ENCODE measurements at places on chromosomes 2 and 18.

GRCh38 chr2:74011246-74011645, 26.5 kb downstream of the TET3 start:
- ATAC-seq: no peak

DNA sequence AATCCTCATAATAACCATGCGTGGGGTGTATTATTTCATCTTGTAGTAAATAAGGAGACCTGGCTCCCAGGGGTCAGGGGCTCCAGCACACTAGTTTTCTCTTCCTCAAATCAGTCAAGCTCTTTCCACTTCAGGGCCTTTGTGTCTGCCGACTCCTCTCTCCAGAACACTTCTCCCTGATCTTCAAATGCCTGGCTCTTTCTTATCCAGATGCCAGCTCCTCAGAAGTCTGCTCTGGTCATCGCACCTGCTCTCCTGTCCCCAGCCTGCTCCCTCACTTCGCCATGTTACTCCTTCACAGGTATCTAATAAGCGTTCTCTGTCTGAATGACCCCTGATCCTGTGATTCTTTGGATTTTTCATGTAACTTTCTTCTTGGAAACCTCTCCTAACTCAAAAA, 62.0 kb downstream of the GYPC start:
- ATAC-seq: no peak

- no peak for ATAC-seq
These were observed 1407.0 kb upstream of the CELF4 start for GRCh38 chr18:38972571-38972970.

DNA sequence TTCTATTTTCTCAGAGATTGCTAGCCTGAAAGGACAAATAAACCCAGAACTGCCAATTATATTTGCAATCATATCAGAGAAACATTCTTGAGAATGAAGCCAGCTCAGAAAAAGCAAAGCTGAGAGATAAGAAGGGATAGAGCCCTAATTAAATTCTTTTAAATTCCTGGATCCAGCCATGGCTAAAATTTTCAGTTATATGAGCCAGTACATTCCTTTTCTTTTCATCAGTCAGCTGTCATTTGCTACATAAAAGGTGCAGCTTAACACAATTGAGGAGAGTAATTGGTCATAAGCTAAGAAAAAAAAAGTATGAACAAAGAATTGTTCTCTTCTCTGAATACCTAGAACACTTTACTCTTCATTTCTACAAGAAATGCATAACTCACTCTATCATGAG, 303.5 kb upstream of the FIGN start:
- no peak for ATAC-seq

DNA sequence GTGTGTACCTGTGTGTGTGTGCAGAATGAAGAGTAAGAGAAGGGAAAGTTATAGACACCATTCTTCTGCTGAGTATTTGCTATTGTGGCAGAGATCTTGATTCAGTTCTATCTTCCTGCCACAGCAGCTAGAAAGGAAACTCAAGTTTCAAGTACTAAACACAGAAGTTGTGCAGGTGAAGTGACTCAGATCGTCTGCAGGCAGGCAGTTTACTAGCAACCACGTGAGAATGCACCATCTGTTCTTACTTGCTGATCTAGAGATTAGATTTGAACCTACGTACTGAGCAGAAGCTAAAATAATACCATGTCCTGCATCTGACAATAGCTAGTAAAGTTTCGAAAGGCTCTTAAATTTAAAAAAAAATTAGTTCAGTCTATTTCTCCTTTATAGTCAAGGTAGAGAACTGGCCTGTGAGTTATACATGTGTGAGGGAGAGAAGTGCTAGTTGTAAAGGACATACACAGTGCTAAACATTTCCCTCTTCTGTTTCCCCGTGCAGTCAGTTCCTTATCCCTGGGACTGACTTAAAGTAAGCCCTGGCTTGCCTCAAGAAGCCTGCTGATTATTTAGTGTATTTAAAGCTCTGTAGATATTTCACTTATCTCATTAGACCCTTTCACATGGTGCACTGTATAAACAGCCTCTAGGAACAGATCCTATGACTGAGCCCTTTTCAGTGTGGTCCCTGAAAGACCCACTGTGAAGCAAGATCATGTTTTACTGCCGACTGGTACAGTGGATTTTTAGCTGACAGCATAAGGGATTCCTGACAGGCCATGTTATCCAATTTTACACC, 45.0 kb downstream of the SLC38A11 start:
- ATAC-seq: peak; percentile 68

- ATAC-seq: no peak
These were observed 96.4 kb downstream of the CDCA7 start for GRCh38 chr2:173451118-173451517.

GRCh38 chr18:62659698-62660097, 55.6 kb upstream of the PHLPP1 start:
- ATAC-seq: no peak

DNA sequence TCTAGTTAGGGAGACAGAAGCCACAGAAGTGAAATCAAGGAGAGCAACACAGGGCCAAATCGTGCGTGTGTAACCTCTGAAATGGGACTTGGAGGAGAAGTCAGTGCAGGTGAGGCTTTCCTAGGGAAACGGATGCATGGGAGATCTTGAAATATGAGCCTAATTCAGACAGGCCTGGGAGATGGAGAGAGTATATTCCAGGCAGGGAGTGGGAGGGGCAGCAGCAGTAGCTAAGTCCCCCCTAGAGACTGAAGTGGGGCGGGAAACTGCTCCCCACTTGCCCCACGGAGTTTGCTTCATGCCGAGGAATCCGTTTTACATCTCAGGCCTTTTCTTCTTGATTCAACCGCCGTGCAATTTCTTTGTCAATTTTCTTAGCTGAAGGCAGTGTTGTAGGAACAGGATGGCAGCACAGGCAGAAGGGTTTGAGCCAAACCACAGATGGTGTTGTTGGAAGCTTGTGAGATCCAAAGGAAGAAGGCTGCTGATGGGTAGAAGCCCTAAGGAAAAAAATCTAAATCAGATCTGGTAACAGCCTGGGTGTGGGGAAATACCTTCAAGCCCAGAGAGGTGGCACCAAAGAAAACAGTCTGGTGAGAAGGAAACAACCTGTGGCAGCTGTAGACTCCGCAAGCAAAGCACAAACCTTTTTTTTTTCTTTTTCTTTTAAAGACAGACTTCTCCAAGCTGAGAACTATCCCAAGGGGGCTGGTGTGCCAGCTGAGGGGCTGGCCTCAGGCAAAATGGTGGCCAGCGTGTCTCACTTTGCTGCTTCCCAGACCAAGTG, 40.2 kb downstream of the EPAS1 start:
- ATAC-seq: no peak

GRCh38 chr18:8987241-8987640, 115.3 kb upstream of the NDUFV2 start:
- ATAC-seq: peak; percentile 76

GRCh38 chr18:55988537-55988936, 400.5 kb upstream of the TCF4 start:
- peak; percentile 57 for ATAC-seq

DNA sequence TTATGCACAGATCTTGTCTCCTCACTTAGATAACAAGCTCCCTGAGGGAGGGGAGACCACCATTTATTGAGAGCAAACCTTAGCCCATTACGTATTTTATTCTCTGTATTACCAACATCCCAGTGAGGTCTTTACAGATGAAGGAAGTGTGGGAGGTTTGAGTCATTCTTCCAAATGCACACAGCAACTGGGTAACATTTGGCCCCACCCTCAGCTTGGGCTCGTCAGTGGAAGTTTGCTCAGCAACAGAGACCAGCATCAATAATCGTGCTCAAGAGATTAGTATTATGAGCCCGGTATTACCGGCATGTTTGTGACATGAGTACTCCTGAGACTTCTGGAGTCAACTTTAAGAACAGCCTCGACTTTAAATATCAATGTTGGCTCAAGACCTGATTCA, 168.6 kb downstream of the ETAA1 start:
- peak; percentile 74 for ATAC-seq

DNA sequence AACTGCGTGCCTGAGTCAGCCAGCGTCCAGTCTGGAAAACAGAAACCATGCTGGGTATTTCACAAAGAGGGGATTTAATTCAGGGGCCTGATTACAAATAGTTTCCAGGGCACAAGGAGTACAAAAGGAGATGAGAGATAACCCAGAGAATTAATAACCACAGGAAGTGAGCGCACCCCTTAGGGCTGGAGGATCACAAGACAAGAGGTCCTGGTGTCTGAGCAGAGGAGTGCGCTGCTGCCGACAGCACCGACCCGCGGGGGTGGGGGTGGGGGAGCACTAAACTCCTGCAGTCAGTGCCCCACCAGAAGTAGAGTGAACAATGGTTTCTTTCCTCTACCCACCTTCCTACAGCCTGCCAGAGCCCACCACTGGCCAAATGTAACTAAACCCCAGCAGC, 20.8 kb upstream of the MAL start:
- ATAC-seq: no peak

DNA sequence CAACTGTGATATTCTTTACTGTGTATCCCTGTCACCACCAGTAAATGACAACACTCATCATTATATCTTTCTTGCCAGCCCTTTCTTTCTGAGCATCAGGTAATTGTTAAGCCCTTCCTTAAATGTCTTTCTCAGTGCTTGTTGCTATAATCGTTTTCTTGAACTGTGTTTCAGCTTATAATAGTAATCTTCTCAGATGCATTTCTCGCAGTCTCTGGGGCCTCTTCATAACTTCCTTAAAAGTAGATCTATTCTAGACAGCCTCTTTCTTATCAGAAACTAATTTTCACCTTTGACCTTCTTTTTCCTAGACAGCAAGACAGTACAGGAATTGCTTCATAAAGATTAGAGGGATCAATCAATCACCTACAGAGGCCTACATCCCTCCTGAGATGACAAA, 648.1 kb downstream of the CPS1 start:
- no peak for ATAC-seq

Data from esophagus mucosa (tissue), 1 donor.